SW480 (cell line): ENCODE measurements at places on chromosomes 1 and 21.

GRCh38 chr1:37883671-37884070 is 24.3 kb upstream of the MTF1 start:
- no peak for DNase-seq

- peak; percentile 16 for DNase-seq
These were observed 480 bp downstream of the DPYD start for GRCh38 chr1:97920276-97920831.

- no peak for DNase-seq
These were observed 16.0 kb downstream of the TEX35 start for GRCh38 chr1:178528953-178529335.

DNA sequence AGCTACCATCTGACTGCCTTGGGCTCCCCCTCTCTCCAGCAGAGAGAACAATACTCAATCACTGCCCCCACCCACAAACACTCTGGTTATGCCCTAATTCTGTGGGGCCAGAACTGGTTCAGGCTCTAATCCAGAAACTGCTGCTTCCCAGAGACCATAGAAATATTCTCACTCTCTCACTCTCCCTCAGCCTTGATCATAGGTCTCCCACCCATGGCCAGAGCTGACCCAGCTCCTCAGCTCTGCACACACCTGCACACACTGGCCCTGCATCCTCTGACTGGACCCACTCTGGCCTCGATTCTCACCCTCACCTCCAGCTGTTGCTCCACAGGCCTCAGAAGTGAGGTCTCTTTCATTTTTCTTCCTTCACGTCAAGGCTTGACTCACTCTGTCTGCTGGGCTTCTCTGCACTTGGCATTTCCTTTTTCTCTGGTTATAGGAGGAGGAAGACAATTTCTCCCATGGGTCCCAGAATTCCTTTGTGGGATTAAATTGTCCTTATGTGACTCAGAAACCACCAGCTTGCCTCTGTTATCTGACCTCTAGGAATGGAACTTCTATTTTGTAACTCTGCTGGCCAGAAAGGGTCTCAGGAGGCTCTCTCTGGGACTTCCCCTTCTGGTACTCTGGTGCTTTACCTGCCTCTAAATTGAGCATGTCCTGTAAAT is 15.6 kb upstream of the ZMYM6 start:
- DNase-seq: peak; percentile 34

DNA sequence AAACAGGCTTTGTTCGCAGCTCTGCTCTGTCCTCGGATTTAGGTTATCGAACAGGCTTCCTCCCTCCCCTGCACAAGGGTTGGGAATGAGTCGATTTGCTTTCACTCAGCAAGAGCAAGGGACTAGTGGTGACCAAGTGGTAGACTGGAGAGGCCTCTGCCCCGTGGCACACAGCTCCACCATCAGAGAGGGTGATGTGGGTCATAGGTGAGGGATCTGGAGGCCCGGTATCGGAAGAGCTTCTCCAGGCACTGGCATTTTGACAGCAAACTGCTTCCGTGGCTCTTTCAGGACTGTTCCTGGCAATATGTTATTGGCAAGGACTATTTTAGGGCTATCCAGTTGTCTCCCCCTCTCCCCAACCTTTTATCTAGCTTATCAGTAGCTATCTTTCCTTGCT is 3.1 kb upstream of the ELF3 start:
- no peak for DNase-seq

- DNase-seq: no peak
These were observed 16.5 kb downstream of the PLA2G2D start for GRCh38 chr1:20102875-20103274.

DNA sequence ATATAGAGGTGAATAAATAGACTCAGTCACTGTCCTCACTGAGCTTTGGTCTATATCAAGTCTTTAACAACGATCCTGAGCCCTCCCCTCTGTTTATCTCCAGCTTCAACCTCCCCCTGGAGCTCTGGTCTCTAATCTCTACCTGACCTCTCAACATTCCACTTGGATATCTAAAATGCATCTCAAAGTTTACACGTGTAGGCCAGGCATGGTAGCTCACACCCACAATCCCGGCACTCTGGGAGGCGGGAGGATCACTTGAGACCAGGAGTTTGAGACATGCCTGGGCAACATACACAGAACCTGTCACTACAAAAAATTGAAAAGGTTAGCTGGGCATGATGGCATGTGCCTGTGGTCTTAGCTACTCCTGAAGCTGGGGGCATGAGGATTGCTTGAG is 53.4 kb downstream of the GADD45A start:
- DNase-seq: no peak

DNA sequence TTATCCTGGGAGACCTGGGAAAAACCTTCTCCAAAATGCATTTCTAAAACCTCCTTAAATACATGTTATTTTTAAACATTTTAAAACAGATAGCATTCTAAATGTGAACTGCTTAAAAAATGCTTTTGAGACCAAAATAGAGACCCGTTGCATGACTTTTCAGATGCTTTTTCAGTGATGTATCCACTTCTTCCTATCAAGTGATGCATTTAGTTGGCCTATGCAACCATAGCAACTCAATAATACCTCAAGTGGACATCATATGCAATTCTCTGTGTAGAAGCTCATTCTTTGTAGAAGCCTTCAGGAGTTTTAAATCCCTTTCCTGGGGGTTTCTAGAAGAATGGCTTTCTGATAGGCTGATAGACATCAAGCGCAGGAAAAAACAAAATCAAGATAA is 94.5 kb upstream of the RAVER2 start:
- DNase-seq: no peak

- DNase-seq: no peak
These were observed 479.1 kb downstream of the AGBL4 start for GRCh38 chr1:49544615-49545014.

- DNase-seq: no peak
These were observed 260.6 kb upstream of the ESRRG start for GRCh38 chr1:216983823-216984222.

GRCh38 chr1:30331415-30332065 is 391.8 kb downstream of the MATN1 start:
- no peak for DNase-seq

GRCh38 chr1:172969611-172970010 is 81.1 kb downstream of the TNFSF18 start:
- no peak for DNase-seq

DNA sequence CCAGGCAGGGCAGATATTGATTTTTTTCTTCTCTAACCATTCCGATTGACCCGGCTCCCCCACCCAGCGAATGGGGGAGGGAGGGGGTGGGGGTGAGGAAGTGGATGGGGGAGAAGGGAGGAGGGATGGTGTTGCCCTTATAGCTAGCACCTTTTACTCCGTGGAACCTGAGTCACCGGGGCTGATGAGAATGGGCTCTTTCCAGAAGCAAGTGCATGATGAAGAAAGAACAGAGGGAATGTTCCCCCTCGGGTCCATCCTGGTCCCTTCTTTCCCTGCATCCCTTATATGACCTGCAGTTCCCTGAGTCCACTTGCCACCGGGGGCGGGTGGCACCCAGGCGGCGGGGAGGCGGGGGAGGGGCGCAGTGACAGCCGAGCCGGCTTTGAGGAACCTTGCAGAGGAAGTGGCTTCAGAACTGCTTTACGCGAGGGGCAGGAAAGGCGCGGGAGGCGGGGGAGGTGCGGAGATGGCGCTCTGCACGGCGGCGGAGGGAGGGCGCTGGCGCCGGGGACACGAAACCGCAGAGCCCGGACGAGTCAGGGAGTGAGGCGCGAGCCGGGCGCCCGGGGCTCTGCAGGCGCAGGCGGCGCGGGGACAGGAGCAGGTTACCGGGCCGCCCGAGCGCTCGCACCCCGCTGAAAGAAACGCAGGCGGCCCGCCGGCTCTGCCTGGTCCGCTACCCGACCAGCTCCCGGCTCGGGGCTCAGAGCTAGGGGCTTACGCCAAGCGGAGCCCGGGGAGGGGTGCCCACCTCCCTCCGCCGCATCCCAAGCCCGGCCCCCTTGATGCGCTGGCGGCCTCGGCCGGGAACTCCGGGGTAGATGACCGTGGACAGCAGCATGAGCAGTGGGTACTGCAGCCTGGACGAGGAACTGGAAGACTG is 49.7 kb downstream of the RASSF5 start:
- DNase-seq: peak; percentile 57

GRCh38 chr1:67371681-67372080 is 58.5 kb downstream of the SERBP1 start:
- DNase-seq: peak; percentile 8

GRCh38 chr1:116104667-116105066 is 6.5 kb upstream of the MAB21L3 start:
- DNase-seq: no peak

DNA sequence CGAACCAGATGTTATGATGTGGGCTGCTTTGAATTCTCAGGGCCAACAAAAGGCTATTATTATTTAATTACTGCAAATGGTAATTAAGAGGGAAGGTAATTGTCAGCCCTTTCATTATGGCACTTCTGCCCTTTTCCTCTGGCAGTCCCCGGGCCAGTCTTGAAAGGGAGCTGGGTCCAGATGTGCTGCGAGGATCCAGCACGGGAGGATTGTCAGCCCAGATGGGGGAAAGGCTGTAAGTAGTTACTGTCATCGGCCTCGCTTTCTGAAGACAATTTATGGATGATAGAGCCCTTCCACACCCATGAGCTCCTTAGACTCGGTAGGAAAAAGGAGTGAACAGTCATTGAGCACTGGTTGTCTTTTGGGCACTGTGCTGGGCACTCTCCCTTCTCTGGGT is 8.7 kb upstream of the ZNF362 start:
- no peak for DNase-seq

- DNase-seq: peak; percentile 51
These were observed 123.2 kb downstream of the NR5A2 start for GRCh38 chr1:200150721-200151120.

DNA sequence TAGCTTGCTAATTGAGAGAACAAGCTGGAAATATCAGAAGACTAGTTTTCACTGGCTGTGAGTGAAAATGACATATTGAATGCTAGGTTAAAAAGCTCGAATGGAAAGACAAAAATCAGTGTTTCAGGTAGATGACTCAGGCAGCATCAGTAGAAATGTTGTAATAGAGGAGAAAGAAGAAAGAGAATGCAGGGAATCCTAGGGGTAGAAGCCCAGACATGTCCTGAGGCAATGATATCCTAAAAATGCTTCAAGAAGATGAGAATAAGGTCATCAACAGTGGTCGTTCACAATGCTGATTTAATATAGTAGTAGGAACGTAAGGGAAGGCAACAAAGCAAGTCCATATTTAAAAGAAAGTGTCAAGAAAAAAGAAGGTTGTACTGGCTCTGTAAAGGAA is 96.7 kb upstream of the HP1BP3 start:
- DNase-seq: no peak

- no peak for DNase-seq
These were observed 206.0 kb upstream of the HMCN1 start for GRCh38 chr1:185528084-185528676.

DNA sequence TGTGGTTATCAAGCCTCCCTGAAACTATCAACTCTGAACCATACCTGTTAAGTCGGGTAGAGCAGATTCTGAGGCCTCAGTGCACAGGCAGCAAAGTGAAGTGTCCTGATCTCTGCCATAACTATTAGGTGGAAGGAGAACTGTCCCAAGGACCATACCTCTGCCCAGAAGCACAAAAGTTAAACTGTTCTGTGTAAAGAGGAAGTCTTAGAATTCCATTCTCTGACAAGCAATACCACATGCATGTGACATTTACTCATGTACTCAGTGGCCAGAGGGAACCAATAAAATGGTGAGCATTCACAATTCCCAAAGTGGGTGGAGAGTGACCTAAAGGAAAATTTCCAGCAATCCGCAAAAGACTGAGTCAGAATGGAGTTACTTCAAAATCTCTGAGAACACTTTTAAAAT is 61.0 kb downstream of the TOR3A start:
- DNase-seq: peak; percentile 67

GRCh38 chr1:202987922-202988583 is 19.1 kb upstream of the TMEM183A start:
- DNase-seq: no peak

DNA sequence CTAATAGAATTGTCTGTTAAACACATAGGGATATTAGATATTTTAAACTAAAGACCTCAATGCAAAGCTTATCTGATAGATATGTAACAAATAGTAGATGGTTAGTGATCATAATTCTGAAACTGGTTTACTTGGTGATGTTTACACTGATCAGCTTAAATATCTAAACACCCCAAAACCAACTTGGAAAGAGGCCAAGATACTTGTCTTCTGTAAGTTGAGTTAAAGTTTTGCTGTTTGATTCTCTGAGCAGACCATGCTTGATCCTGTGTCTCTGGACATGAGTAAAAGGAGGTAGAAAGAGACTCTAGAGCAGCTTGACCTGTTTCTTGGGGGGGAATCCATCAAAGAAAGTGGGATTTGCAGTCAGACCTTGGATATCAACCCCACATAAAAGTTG is 107.5 kb downstream of the NEK7 start:
- no peak for DNase-seq

- peak; percentile 28 for DNase-seq
These were observed 1.0 kb downstream of the DDAH1 start for GRCh38 chr1:85463731-85464496.

DNA sequence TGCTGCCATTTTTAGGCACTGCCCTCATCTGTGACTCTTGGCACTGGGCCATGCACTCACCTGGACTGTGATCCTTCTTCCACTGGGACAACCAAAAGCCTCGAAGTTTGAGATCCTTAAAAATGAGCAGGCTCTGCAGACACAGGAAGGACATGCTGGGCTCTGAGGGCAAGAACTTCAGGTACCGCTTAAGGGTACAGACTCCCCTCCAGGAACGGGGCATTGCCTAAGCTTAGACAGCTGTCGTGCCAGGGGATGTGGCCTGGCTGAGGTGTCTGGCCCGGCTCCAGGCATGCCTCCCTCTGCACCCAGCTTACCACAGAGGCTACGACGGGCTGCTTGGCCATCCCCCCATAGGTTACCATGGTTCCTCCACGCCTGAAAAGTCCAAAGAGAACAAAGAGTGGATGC is 14.2 kb upstream of the SRSF4 start:
- no peak for DNase-seq

DNA sequence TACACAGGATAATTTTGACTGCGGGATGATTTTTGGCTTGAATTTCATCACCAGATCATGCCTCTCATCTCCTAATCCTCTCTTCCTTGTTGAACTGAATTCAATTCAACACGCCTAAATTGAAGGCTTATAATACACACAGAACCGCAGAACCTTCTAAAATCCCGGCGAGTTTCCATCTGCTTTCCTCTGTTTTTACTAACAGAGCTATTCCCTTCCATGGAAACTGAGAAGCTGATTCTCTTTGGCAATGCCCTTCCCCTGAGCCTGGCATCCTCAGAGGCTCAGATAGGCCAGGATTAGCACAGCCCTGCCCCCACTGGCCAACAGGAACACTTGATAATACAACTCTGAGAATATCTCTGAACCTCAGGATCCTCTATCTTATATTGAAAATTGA is 130.2 kb downstream of the CAPN8 start:
- DNase-seq: no peak
